ENCODE measurements at places on chromosomes 7 and 10.

- DNase-seq: no peak
Measured at GRCh38 chr10:124495162-124495561, 33.5 kb downstream of the LHPP start.

DNA sequence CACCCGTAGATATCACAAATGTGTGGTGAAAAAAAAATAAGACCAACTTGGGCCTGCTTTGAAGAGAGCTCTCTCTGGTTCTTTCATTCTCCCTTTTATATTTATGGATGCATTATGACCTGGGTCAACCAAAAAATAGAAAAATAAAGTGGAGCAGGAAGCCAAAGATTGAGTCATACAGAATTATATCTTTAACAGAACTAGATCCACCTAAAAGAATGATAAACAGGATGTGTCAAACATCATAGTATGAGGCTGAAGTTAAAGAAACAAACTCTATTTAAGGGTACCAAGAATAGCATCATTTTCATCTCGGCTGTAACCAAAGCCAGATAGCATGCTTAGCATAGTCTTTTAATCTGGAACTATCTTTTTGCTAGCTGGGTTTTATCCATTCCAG lies 28.8 kb upstream of the NMT2 start:
- no peak for DNase-seq

GRCh38 chr7:32330602-32331001 lies 159.6 kb downstream of the LSM5 start:
- no peak for DNase-seq

DNA sequence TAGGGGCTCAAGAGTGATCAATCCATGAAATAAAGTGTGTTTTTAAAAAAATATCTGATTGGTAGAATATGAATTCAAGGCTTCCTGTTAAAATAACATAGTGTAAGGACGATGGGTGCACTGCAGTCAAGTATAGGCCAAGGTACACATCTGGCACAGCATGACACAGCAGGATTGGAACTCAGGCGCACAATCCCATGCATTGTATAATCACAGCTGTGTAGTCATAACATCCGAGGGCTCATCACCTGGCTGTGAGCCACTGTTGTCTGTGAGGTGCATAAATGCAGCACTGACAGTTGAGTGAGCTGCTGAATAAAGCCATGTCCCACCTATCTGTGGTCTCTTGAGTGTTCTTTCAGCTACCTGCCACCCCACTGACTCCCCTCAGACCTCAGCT lies 142.3 kb upstream of the HPS1 start:
- DNase-seq: no peak

DNA sequence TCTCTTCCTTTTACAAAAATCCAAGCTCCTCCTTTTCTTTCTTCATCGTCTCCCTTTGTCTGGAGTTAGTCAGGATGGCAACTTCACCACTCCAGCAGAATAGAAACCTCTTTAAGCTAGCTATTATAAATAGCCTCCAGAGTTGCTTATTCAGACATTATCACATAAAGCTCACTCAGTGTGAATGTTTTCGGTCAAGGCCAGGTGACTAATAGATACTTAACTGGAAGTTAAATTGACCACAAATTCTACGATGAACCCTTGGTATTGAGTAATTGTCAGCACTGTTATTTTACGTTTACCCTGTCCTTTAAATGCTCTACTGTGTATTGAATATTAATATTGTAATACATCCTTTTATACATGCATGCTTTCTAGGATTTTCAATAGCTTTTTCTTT lies 340.4 kb downstream of the OTUD1 start:
- DNase-seq: no peak

- DNase-seq: no peak
Measured at GRCh38 chr7:129792721-129793120, 160.0 kb downstream of the UBE2H start.

- no peak for DNase-seq
Measured at GRCh38 chr7:47357863-47358262, 224.0 kb downstream of the TNS3 start.

- DNase-seq: no peak
Measured at GRCh38 chr10:34644224-34644623, 170.9 kb downstream of the PARD3 start.

GRCh38 chr7:123410273-123410904 lies 124.0 kb downstream of the IQUB start:
- no peak for DNase-seq
